ENCODE measurements at places on chromosomes 3 and 15. TPM values are rescaled to one million over a fixed set of nuclear protein-coding genes. Genes with fewer than 3 reads are reported as not detected.
A peak's percentile ranks its signal among the peaks of the same experiment; 100 is the strongest.

Gene BMF
- total RNA-seq, result 16.5 TPM

Gene IQCF5
- total RNA-seq, result not detected

Gene CCDC33
- not detected for total RNA-seq

DNA sequence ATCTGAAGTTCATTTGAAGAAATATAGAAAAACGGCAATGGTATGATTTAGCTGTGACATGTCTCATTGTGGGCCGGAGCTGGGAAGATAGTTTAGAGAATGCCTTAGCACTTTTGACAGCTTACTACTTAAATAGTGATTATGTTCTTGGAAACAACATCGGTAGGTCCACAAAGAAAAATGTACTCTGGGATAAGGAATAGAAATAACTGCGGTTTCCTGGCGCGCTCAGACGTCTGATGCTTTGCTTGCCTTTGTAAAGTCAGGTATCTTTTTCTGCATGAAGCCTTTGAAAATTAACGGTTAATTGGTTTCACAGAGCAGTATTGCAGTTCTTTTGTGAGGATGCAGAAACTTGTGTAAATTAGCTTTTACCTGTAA is 1.4 kb downstream of the USP3 start:
- peak overlapping the region; percentile 93 for H3K4me3 ChIP-seq
- H3K27me3 ChIP-seq, result no peaks in the 10 kb centered on the region
- peaks cover 84% of the 10 kb centered on the region for H3K4me1 ChIP-seq
- no peak for DNase-seq
- peak overlapping the region; percentile 86 for H3K27ac ChIP-seq
- peaks cover 2% of the 10 kb centered on the region for H3K36me3 ChIP-seq

DNA sequence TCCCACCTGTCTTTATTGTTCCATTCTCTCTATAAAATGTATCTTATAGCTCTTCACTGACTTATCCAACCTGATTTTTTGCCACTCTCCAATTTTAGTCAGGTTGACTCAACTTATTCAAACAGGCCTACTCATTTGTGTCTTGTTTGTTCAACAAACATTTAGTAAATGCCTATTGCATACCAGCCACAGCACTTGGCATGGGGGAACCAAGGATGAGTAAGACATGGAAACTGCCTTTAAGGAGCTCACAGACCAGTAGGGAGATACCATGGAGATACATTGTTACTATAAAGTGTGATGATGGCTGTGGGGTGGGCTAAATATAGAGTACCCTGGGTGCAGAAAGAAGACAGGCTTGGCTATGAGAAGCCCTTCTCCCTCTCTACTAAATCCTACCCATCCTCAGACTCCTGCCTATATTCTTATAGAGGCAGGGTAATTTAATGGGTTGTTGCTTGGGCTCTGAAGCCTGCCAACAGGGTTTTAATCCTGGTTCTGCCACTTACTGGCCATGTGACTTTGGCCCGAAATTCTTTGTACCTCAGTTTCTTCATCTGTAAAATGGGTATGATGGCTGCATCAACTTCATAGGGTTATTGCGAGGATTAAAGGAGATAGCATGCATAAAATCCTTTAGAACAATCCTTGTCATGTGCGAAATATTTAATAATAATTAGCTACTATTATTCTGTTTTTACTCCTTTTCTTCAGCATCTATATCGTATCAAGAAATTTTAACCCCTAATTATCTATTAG is 348.5 kb upstream of the UMPS start:
- H3K27me3 ChIP-seq, result peaks cover 4% of the 10 kb centered on the region
- no peaks in the 10 kb centered on the region for H3K36me3 ChIP-seq
- no peak overlapping the region for H3K4me3 ChIP-seq

DNA sequence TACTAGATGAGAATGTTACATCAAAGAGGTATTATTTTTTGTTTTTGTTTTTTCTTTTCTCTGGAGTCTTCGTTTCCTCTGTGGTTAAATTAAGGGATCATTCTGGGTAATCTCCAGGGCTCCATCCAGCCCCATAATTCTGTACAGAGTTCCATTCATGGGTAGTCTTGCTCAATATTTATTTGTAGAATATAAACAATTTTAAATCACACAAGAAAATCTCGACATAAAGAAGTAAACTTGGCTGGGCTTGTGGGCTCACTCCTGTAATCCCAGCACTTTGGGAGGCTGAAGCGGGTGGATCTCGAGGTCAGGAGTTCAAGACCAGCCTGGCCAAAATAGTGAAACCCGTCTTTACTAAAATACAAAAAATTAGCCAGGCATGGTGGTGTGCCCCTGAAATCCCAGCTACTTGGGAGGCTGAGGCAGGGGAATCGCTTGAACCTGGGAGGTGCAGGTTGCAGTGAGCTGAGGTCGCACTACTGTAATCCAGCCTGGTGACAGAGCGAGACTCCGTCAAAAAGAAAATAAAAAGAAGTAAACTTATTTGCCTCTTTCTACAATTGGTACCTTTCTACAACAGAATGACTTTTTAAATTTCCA is 166.8 kb upstream of the TGFBR2 start:
- peaks cover 24% of the 10 kb centered on the region for H3K4me1 ChIP-seq
- no peak for DNase-seq
- peaks cover 4% of the 10 kb centered on the region for H3K36me3 ChIP-seq
